ENCODE measurements at places on chromosomes 1 and 21. TPM values are rescaled to one million over a fixed set of nuclear protein-coding genes. Genes with fewer than 3 reads are reported as not detected.

DNA sequence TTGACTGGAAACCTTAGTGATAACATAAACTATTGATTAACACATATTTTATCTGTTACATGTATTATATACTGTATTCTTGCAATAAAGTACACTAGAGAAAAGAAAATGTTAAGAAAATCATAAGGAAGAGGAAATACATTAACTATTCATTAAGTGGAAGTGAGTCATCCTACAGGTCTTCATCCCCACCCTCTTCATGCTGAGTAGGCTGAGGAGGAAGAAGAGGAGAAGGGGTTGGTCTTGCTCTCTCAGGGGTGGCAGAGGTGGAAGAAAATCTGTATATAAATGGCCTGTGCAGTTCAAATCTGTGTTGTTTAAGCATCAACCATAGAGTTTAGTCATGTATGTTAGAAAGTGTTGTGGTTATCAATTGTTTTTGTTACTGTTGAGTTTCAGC, 66.1 kb upstream of the CHODL start:
- no peak for DNase-seq

DNA sequence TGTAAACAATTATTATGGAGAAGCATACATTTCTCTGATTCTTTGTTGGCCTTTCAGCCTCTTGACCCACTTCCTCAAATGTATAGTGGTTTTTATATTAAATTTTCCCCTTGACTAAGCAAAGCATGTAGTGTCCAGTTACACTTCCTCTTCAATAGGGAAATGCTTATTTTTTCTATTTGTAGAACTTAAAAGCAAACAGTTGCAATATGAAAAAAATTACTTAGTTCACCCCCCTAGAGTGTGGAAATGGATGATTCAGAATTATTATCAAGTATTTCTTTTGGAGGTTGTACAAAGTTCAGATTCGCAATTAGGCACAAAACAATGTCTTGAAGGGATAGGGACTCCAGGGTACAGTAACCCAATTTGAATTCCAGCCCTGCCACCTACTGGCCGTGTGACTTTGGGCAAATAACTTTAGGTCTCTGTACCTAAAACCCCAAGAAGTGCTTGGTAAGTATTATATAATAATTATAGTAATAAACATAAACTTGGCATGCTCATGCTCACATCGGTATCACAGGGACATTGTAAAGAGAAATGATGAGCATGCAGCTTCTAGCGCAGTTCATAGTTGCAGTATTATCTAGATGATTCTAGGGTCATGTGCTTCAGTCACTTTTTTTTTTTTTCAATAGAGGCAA, 28.6 kb upstream of the IFNGR2 start:
- DNase-seq: no peak

COL8A2 gene
- 1.2 TPM for total RNA-seq

DNA sequence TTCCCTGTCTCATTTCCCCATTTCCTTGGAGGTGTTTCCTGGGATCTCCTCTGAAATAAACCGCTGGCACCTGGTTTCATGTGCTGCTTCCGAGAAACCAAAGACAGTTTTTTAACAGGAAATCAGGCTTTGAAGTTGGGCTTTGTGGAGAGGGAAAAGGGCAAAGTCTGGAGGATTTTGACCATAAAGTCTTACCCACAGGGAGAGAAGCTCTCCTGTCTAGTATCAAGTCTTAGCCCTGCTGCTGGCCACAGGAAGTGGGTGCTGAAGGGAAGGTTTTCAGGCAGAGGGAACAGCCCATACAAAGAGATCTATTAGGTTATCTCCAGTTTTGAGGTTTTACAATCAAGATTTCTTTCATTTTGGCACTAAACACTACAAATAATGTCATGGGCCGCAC, 29.3 kb downstream of the SLC5A9 start:
- DNase-seq: no peak

DNA sequence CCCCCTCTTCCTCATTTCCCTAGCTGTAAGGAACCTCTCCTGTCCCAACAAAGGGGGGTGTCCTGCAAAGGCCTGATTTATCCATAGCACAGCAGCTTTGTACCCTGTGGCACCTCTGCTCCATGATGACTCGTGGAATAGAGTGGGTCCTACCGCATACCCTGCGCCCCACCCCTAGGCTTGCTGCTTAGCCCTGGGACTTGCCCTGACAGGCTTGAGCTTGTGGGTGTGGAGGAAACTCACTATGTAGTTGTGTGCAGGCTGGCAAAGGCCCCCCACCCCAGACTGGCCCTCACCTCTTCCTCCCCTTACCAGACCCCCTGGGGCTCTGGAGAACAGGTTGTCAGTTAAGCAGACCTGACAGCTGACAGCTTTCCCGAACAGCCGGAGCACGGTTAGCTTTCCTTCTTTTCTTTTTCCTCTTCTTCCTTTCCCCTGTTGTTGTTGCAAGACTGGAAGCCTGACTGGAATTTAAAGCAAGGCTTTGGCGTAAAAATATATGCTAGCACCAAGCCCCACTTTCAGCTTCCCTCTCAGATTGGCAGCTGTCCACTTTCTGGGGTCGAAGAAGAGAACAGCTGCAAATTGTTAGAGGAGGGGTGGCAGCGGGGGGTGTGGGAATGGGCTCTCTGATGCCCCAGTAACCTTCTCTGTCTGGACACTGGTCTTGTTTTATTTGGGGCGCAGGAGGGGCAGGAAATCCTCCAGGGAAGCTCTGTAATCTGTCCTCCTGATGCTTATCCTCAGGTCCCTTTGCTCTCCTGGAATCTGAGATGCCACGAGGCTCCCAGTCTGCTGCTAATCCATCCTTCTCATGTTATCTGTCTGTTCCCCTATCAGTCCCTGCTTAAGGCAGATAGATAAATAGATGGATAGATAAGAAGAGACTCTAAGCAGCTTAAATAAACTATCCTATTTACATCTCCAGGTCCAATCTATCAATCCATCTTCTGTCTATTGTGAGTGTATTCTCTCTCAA, 134.6 kb downstream of the BRINP2 start:
- DNase-seq: no peak

DNA sequence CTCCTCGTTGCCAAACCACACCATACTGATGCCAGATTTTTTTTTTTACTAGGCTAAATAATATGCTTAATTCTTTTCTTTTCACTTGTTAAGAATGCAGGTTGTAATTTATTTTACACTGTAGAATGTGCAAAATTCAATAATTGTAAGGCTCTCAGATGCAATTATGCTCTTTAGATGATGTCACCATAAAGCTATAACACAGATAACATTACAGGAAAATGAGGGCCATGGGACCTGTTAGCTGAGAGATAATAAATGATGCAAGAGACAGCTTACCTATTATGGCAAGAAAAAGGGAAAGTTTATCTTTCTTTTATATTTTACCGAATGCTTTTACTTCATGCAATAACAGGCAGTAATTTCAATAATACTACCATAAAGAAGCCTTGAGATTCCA, 35.4 kb downstream of the CHRM3 start:
- DNase-seq: no peak

TNNI3K gene
- 1.5 TPM for total RNA-seq

BRDT gene
- not detected for total RNA-seq

- no peak for DNase-seq
These were observed 18.9 kb downstream of the SLC16A1 start for GRCh38 chr1:112937070-112937469.

SLC37A1 gene
- total RNA-seq: 4.7 TPM

DNA sequence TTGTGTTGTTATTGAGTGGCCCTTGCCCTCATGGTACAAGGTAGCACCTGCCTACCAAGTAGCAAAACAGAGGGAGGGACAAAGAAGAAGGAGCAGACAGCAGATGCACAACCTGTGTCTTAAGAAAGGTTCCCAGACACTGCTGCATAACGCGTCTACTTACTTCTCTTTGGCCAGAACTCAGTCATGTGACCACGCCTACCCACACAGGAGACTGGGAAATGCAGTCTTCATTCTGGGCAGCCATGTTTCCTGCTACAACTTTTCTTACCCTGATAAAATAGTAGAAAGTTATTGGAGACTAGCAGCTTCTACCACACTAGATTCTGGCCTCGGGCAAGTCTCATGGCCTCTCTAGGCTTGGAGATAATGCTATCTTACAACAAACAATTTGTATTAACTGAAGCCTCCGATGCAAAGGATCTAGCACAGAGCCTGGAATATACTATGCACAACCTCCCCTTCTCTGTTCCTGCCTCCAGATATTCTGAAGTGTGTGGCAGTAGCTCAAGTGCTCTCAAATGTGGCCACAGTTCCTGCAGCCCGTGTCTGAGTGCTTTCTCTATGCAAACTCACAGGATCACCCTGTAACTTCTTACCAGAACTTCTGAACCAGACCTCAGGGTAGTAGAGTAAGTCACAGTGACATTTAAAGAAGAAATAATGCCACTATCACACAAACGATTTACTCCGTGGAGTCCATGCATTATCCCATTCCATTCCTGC, 34.1 kb upstream of the BTG2 start:
- peak; percentile 82 for DNase-seq

IQGAP3 gene
- total RNA-seq: not detected

DNA sequence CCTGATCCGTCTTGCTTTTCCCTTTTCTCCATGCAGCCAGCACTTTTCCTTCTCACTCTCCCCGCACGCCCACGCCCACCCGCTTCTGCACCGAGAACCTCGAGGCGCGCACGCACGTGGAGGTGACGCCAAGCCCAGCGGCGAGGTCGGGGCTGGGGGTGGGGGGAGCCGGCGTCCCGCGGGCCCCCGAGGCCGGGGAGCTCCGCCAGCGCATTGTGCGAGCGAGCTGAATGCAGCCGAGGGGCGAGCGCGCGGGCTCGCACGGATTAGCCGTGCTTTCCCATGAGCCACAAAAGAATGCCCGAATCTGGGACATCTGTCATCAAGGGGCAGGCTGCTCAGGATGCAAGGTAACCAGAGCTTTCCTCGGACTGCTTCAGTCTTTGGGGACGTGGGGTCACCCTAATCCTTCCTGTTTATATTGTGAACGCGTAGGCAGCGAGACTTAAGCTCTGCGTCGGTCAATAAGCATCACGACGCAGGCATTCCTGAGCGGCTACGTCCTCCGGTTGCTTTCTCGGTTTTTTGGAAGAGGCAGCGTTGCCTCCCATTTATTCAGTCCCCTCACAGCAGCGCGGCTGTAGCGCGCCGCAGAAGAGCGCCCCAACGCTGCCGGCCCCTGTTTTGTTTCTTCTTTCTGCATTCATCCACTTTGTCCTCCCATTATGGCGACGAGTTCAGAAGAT, 67.3 kb upstream of the AKT3 start:
- DNase-seq: peak; percentile 53

DNA sequence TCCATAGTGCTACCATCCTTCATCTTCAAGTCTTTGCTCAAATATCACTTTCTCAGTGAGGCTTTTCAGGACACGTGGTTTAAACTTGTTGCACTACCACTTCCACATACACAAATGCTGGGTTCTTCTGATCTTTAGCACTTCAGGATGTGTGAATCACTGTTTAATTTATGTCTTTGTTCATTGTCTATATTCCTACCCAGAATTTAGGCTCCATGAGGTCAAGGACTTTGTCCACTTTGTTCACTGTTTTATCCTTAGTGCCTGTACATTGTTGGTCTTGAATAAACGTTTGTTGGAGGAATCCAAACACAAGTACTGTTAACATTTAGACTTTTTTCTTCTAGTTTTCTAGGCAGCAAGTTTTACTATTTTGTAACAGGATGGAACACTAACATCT, 42.6 kb upstream of the RALGPS2 start:
- no peak for DNase-seq

TXLNA gene
- 58.6 TPM for total RNA-seq

DNA sequence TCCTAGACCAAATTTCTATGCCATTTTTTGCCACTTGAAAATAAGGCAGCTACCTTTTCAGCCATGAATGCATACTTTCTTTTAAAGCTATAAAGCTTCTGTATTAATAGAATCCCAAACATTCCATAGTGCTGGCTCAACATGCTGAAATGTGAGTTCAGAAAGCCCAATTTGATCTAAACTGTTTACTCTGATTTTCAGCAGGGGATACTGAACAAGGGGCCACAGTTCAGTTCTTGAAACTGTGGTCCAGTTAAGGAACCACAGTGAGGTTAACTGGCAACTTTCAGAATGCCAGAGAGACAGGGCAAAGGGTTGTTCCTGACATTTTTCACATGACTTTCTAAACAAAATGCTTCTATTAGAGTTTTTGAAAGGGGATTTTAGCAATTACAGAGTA, 85.7 kb upstream of the COL11A1 start:
- DNase-seq: no peak

DNA sequence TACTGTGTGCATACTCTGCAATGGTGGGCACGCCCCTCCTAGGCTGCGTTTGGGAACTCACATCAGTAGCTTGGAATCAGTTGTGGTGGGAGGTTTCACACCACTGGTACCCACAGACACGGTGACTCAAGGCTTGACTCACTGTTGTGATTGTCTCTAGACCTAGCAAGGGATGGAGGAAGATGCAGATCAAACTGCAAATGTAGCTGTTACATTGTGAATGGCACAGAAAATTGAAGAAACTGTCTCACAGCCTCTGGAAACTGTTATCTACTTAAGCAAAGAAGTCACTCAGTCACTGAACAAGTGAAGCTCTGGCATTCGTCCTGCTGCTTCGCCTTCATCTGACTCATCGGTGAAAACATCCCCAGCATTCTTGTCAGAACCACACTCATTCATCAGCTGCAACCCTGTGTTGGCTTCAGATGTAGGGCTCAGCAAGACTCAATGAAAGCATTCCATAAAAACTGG, 59.5 kb downstream of the POFUT2 start:
- DNase-seq: peak; percentile 54

GRCh38 chr1:31063631-31064030, 1.9 kb downstream of the PUM1 start:
- DNase-seq: no peak

PODN gene
- 48.7 TPM for total RNA-seq

MYBPH gene
- total RNA-seq: not detected

GRCh38 chr1:95041491-95042165, 31.1 kb downstream of the ALG14 start:
- DNase-seq: peak; percentile 81

GRCh38 chr1:247487057-247487456, 29.2 kb upstream of the OR2B11 start:
- DNase-seq: no peak

SPRR3 gene
- total RNA-seq: 0.69 TPM

DNA sequence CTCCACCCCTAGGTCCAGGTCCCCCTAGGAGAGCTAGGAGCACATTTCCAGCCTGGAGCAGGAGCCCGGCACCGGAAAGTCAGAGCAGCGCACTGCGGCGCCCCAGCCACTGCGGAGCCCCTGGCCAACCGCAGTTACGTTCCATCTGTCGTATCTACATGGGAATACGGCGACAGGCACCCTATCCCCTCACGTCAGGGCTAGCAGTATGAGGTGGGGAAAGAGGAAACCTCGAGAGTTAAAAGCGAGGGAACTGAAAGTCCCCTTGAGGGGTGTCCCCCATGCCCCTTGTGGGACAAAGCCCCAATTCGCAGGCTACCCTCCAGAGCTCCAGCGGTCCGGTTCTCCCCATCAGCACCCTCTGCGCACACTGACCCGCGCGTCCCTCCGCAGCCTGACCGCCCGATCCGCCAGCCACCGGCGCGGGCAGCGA, 995 bp downstream of the COLGALT2 start:
- no peak for DNase-seq

TEX38 gene
- not detected for total RNA-seq

GRCh38 chr1:68930101-68930500, 433.2 kb upstream of the DEPDC1 start:
- no peak for DNase-seq

DNA sequence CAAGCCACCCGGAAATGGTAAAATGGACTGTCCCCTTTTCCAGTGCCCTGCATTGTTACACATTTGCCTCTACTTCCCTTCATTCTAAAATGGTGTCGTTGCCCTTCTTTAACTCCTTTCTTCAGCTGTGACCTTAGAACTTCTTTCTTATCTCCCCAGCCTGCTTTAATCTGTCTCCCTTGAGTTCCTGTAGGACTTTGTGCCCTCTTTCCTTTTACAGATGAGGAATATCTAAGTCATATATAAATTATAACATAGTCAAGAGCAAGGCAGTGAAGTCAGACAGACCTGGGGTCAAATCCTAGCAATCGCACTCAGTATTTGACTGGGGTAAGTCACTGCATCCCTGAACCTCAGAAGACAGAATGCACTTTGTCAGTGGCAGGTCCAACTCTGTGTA, 31.4 kb upstream of the TMEM222 start:
- DNase-seq: no peak

All from uterus (tissue), 4 donors.